ENCODE measurements at places on chromosomes 16 and 17. TPM values are rescaled to one million over a fixed set of nuclear protein-coding genes. Genes with fewer than 3 reads are reported as not detected.

The MYH1 gene
- not detected for total RNA-seq

The OR3A2 gene
- total RNA-seq: not detected

- peaks cover 18% of the 10 kb centered on the region for H3K4me1 ChIP-seq
- H3K27me3 ChIP-seq: peaks cover 9% of the 10 kb centered on the region
- H3K27ac ChIP-seq: no peak overlapping the region
- no peak for DNase-seq
- no peaks in the 10 kb centered on the region for H3K36me3 ChIP-seq
- no peak overlapping the region for H3K4me3 ChIP-seq
Measured at GRCh38 chr17:43469145-43469544, 14.6 kb upstream of the DHX8 start.

DNA sequence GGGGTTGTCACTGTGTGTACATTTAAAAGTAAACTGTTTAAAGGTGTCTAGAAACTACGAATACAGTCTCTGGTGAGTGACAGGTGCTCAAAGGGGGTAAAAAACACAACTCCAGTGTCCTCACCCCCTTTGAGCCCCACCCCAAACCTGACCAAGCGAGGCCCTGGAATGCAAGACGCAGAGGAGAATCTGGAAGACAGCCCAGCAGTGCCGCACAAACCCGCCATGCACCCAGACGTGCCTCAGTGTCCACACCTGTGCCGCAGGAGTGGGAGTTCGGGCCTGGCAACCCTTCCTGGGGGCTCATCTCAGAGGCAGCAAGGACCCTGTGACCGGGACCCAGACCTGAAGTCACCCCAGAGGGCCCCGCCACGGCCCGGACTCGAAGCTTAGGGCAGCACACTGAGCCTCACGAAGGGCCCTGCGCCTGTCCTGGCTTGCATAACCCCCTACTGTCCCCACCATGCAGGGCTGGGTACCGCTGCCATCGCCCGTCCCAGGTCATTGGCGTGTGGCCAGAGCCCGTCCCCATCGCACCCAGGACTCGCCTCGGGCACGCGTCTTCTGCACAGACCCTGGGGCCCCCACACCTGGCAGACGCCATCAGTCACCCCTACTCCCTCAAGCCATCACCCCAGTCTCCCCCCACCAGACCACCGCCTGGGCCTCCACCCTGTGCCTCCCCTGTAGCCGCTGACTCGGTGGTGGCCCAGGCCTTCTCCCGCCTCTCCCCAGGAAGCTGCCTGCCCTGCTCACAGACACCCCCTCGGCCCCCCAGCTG lies 33.0 kb upstream of the ZC3H18 start:
- no peak overlapping the region for H3K4me3 ChIP-seq
- no peak for DNase-seq
- no peak overlapping the region for H3K27ac ChIP-seq

GRCh38 chr16:75589306-75589705 lies 23.1 kb downstream of the GABARAPL2 start:
- H3K27ac ChIP-seq: no peak overlapping the region
- peaks cover 13% of the 10 kb centered on the region for H3K4me1 ChIP-seq
- H3K36me3 ChIP-seq: no peaks in the 10 kb centered on the region
- no peak overlapping the region for H3K4me3 ChIP-seq
- H3K27me3 ChIP-seq: no peaks in the 10 kb centered on the region

DNA sequence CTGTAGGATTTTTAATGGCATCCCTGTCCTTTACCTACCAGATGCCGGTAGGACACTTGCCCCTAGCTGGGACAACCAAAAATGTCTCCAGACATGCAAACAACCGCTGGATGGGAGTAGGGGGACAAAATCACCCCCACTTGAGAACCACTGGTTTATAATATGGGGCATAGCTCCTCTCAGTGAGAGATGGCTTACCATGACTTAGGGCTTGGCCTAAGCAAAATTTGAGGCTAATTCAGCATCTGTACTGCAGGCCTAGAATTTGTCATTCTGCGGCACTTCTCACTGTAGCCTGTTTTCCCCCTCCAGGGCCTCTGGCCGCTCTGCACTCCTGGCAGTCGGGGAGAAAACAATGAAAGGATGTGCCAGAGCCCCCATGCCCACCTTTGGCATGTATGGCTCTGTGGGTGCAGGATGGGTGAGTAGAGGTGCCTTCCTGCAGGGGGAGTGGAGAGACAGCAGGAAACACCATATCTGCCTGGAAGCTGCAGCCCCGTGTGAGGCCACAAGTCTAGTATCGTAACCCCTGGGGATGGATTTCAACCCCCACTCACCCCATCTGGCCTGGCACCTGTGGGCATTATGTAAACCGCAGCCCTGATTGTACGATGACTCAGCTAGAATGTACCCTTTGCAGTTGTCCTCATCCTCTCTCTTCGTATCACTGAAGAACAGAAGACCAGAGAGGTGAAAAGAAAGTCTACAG lies 268.1 kb downstream of the SOX9 start:
- H3K27me3 ChIP-seq: no peaks in the 10 kb centered on the region
- no peak for DNase-seq
- H3K27ac ChIP-seq: no peak overlapping the region
- H3K4me1 ChIP-seq: peaks cover 33% of the 10 kb centered on the region

DNA sequence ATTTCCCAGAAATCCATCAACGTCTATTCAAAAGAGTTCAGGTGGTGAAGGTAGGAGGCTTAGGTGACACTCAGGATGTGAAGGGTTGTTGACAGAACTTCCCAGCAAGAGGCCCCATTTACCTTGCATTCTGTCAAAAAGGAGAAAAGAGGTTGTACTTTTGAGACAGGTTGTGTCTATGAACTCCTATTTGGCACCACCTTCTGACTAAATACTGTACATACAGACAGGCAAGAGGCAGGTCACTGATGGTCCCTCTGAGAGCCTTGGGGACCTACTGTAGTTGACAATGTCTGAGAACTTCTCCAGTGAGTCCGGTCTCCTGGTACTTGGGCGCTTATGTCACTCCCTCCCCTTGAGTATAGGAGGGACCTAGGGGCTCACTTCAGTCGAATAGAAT lies 479.3 kb upstream of the ZFHX3 start:
- no peaks in the 10 kb centered on the region for H3K4me1 ChIP-seq
- no peak for DNase-seq
- H3K27ac ChIP-seq: no peak overlapping the region
- H3K4me3 ChIP-seq: no peak overlapping the region
- H3K27me3 ChIP-seq: peaks cover 7% of the 10 kb centered on the region
